ENCODE measurements at places on chromosomes 12 and 14.
A peak's percentile ranks its signal among the peaks of the same experiment; 100 is the strongest.

DNA sequence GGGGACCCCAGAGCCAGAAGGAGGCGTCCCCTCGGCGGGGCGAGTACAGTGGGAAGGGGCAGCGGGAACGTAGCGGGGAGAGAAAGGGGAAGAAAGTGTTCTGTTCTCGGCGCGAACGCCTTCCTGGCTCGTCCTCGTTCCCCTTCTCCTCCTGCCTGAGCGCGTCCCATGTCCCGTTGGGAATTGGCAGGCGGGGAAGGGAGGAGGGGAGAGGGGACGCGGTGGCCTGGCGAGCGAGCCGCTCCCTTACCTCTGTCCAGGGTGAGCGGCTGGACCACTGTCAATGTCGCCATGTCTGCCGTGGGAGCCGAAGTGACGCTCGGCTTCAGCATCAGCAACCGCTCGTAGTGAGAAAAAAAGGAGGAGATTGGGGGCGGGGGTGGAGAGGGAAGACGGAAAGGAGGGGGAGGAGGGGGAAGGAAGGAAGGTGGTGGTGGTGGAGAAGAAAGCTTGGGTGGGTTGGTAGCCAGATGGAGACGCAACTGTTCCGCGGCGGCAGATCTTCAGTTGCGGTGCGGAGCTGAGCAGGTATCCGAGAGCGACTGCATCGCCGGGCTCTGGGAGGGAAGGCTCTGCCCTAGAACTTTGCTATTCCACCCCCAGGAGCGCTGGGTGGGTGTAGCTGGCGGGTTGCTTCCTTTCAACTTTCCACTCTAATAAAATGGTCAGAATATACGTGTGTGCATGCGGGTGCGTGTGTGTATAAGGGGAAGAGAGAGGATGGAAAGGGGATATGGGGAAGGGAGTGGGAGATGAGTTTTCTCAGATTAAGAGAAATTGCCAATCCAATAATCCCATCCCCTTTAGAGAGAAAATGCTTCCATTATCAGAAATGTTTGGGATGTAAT lies at the start of gene LIN7A:
Gene LIN7A (minus strand): TSS at position 544 of the 848 bp plus-strand sequence. CDS start 212 bp downstream, at position 332.
- peak; percentile 15 for DNase-seq

DNA sequence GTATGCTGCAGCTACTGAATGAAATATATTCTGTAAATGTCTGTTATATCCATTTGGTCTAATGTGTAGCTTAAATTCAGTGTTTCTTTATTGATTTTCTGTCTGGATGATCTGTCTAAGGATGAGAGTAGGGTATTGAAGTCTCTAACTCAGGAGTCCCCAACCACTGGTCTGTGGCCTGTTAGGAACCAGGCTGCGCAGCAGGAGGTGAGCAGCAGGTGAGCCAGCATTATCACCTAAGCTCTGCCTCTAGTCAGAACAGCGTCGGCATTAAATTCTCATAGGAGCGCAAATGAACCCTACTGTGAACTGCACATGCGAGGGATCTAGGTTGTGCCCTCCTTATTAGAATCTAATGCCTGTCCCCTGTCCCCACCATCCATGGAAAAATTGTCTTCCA lies 329.7 kb upstream of the RGS6 start:
- no peak for DNase-seq

DNA sequence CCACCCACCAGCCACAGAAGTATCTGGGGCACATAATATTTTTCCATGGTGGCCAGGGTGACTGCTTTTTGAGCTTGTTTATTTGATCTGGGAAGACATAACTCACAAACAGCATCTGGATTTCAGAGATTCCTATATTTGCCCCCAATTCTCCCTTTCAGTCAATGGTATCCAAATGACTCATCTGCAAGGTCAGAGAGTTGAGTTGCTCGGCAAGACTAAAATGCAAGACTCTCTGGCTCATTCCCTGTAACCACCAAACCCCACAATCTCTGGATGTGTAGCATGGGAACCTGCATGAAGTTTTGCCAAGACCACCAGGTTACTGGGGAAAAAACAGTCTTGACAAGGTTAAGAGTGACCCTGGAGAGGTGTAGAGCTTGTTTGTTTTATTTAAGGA lies 174.9 kb upstream of the FAR2 start:
- peak; percentile 73 for DNase-seq

DNA sequence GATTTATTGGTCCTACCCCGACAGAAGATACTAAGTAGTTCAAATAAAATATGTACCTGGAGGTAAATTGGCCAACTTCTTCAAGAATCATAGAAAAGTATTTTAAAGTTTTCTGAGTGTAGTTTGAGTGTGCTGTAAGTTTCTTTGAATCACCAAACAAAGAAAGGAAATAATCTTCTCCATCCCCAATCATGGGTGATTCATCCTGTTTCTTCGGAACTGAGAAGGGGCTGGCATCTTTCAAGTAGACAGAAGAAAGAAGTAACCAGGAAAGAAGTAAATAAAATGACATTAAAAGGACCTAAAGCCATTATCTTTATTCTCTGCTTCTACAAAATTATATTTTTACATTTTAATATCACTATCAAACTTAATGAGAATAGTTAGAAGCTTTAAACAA lies 6.8 kb downstream of the LMNTD1 start:
- no peak for DNase-seq

DNA sequence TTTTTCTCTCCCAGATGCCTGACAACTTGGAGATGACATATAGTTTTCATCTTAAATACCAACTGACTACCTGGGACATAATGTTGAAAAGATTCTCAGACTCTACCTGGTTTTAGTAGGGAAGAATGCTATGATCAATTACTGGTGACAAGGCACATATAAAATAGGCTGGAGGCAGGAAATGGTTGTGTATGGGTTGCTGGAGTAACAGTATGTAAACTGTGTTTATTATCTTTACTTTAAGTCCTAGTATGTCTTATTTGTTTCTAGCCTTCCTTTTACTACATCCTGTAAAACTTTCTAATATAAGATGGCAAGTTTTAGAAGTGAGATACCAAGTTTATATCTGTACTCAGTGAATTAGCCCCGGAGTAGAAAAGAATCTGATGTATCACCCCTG lies 98.1 kb downstream of the NUBPL start:
- peak; percentile 4 for DNase-seq
